GM23338 (cell line): ENCODE measurements at places on chromosomes 4 and X. TPM values are rescaled to one million over a fixed set of nuclear protein-coding genes. Genes with fewer than 3 reads are reported as not detected.

The MFAP3L gene
- 5.5 and 7.9 TPM in 2 replicates for total RNA-seq

The ZAR1 gene
- 0.78 and 1.6 TPM in 2 replicates for total RNA-seq

- H3K36me3 ChIP-seq = no peaks in the 10 kb centered on the region
- no peak for DNase-seq
- H3K27me3 ChIP-seq = no peaks in the 10 kb centered on the region
These were observed 405.3 kb upstream of the EDA2R start for GRCh38 chrX:67044029-67044653.

- H3K27me3 ChIP-seq = no peaks in the 10 kb centered on the region
- no peak for DNase-seq
- H3K36me3 ChIP-seq = no peaks in the 10 kb centered on the region
These were observed 15.4 kb upstream of the PRRG3 start for GRCh38 chrX:151679798-151680402.

- peak within 1 kb of the TSS; percentile 89 for H3K4me3 ChIP-seq
- DNase-seq = peak; percentile 85
- peaks cover 10% of the 10 kb centered on the region for H3K4me1 ChIP-seq
- H3K36me3 ChIP-seq = no peaks in the 10 kb centered on the region; the same call in 1 of the 2 replicates
These were observed at the start of gene ZMYM3 for GRCh38 chrX:71254092-71254963. ZMYM3 (minus strand) TSS chrX:71254140; CDS start chrX:71253255, 885 bp downstream.

DNA sequence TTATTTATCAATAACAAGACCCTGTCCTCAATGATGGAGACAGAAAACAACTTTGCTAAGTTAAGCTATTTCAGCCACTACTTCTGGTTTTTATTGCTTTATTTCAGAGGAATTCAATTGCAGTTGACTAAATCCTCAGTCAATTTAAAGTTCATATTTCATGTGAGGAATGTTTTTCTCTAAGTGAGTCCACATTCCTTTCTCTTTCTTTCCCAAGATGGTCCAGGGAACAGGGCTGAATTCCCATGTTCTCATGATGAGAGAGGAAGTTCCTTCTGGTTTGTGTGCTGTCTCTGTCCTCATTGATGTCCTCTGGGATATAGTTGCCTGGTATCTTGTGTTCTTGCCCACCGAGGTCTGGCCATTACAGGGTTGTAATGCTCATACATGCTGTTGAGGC, 117.2 kb downstream of the SLIT2 start:
- H3K27ac ChIP-seq = no peak overlapping the region
- H3K27me3 ChIP-seq = no peaks in the 10 kb centered on the region
- H3K4me3 ChIP-seq = no peak overlapping the region
- no peaks in the 10 kb centered on the region for H3K36me3 ChIP-seq
- no peak for DNase-seq

DNA sequence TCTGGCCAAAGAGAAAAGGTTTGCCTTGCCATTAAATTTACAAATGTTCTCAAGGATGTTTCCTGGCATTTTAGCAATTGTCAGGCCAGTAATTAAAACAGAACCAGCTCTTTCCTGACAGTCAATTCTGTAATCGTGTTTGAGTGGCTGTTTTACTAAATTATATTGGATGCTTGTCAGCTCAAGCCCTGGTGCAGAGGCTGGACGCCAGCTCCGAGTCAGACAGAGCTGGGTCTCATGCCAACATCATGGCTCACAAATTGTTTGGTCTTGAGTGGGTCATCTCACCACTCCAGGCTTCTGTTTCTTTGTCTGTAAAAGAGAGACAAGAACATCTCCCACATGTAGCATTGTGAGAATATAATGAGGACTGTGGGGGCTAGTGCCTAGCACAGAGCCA, 190.3 kb upstream of the PSAPL1 start:
- H3K36me3 ChIP-seq = no peaks in the 10 kb centered on the region
- H3K27ac ChIP-seq = no peak overlapping the region
- H3K27me3 ChIP-seq = no peaks in the 10 kb centered on the region
- H3K4me3 ChIP-seq = no peak overlapping the region
- DNase-seq = no peak

The XG gene
- 0.28 and 0.97 TPM in 2 replicates for total RNA-seq

The ARSD gene
- 1.7 and 2.1 TPM in 2 replicates for total RNA-seq

DNA sequence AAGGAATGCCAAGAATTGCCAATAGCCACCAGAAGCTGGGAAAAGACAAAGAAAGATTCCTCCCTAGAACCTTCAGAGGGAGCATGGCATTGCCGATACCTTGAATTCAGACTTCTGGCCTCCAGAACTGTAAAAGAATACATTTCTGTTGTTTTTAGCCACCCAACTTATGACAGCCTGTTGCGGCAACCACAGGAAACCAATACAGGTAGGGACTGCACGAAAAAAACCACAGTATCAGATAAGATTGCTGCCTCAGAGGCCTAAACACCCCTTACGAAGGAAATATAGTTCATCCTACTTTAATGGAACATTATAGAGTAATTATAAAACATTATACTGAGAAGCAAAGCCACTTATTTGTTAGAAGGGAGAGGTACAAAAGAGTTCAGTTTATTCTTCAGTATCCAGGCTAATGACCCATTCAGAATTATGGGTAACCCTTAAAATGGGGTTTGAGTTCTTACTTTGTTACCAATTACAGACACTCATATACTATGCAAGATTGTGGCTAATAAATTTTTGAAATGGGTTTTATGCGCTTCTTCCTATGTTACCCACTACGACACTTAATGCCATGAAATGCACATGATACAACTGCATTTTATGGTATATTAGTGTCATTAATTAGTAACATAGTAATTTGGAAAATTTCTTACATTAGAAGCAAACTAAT, 37.4 kb upstream of the SMIM10L2A start:
- no peaks in the 10 kb centered on the region for H3K27me3 ChIP-seq
- no peaks in the 10 kb centered on the region for H3K4me1 ChIP-seq
- H3K4me3 ChIP-seq = no peak overlapping the region

GRCh38 chrX:55488593-55489313, 895 bp downstream of the USP51 start:
- H3K27ac ChIP-seq = peak overlapping the region; percentile 95
- H3K4me1 ChIP-seq = 0 out of 2 replicates have a peak, but pooled peaks cover 6% of the 10 kb centered on the region
- H3K4me3 ChIP-seq = peak overlapping the region; percentile 77
- H3K27me3 ChIP-seq = no peaks in the 10 kb centered on the region
- peak; percentile 65 for DNase-seq

- H3K4me1 ChIP-seq = peaks cover 35% of the 10 kb centered on the region
- H3K27me3 ChIP-seq = no peaks in the 10 kb centered on the region
- no peak for DNase-seq
- H3K27ac ChIP-seq = no peak overlapping the region
These were observed 115.0 kb upstream of the TLL1 start for GRCh38 chr4:165758086-165758485.

The MAGEC1 gene
- not detected in 2 replicates for total RNA-seq

DNA sequence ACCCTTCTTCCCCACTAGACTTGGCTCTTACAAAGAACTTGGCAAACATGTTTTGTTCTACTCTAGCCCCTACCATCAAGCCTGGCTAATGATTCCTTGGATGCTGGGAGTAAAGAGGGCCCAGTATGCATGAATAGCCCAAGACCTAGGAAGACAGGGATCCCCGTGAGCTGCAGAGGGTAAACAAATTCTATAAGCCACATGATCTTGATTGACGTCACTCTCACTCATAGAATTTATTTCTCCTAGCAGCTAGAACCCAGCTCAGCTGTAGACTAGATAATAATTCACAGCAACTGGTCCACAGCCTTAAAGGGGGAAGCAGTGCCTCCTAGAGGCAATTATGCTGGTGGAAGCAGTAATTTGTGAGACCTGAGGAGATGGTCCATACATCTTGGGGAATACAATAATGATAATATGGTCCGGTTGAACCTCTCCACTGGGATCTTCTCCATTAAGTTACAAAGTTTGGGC, 16.1 kb upstream of the USO1 start:
- H3K36me3 ChIP-seq = no peaks in the 10 kb centered on the region
- H3K4me1 ChIP-seq = peaks cover 40% of the 10 kb centered on the region

DNA sequence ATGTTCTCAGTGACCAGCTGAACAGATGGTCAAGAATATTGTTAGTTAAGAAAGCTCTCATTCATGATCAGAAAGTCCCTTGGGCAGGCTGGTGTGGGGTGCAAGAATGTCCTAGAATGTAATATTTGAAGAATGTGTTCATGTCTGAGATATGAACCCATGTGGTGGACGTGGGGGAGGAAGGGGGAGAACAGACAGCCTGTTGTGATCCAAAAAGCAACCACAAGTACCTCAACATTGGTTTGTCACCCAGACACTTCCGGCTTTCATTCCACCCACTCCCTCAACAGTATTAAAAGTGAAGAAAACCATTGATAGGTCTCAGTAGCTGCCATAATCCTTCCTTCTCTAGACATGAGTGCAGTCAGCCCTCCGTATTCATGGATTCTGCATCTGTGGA, 82.2 kb downstream of the MAML3 start:
- no peaks in the 10 kb centered on the region for H3K27me3 ChIP-seq
- no peak for DNase-seq
- no peak overlapping the region for H3K4me3 ChIP-seq
- peaks cover 12% of the 10 kb centered on the region for H3K4me1 ChIP-seq
- no peak overlapping the region for H3K27ac ChIP-seq
- H3K36me3 ChIP-seq = no peaks in the 10 kb centered on the region

GRCh38 chr4:128379860-128380259, 92.2 kb upstream of the PGRMC2 start:
- peak; percentile 61 for DNase-seq
- H3K36me3 ChIP-seq = no peaks in the 10 kb centered on the region
- no peak overlapping the region for H3K27ac ChIP-seq
- H3K4me1 ChIP-seq = peaks cover 6% of the 10 kb centered on the region
- H3K4me3 ChIP-seq = no peak overlapping the region
- no peaks in the 10 kb centered on the region for H3K27me3 ChIP-seq

The HPGD gene
- total RNA-seq = 4.1 and 9.1 TPM in 2 replicates

GRCh38 chrX:38276089-38276488, 51.2 kb downstream of the RPGR start:
- H3K4me1 ChIP-seq = peaks cover 8% of the 10 kb centered on the region; the same call in 1 of the 2 replicates
- no peaks in the 10 kb centered on the region for H3K36me3 ChIP-seq
- H3K4me3 ChIP-seq = no peak overlapping the region
- H3K27me3 ChIP-seq = no peaks in the 10 kb centered on the region
- no peak overlapping the region for H3K27ac ChIP-seq

The HSD17B13 gene
- total RNA-seq = not detected in 2 replicates

DNA sequence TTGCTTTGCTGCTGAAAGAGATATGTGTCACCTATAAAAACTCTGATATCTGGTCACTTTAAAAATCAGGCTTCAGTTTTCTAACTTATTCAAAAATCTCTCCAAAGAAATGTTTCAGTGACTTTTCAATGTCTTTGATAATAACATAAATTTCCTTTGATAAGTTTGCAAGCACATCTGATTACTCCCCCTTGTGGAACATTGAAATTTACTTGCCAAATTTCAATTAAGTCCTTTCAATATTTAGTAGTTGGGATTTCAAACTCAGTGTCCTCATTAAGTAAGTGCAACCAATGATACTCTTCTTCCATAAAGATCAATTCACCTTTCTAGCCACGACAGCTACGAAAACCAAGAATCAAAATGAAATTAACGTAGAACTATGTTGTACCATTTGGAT, 151.3 kb upstream of the FAM47C start:
- no peaks in the 10 kb centered on the region for H3K4me1 ChIP-seq
- no peaks in the 10 kb centered on the region for H3K27me3 ChIP-seq
- DNase-seq = peak; percentile 4
- H3K4me3 ChIP-seq = no peak overlapping the region

GRCh38 chrX:97494756-97495372, 611.2 kb downstream of the RPA4 start:
- no peaks in the 10 kb centered on the region for H3K27me3 ChIP-seq
- H3K4me3 ChIP-seq = no peak overlapping the region
- DNase-seq = peak; percentile 14
- no peaks in the 10 kb centered on the region for H3K4me1 ChIP-seq
- H3K36me3 ChIP-seq = no peaks in the 10 kb centered on the region

The ARHGAP6 gene
- 0.59 and 0.78 TPM in 2 replicates for total RNA-seq

The KLHL13 gene
- total RNA-seq = 10.8 and 10.9 TPM in 2 replicates

The SCD5 gene
- 1.5 and 1.6 TPM in 2 replicates for total RNA-seq

- DNase-seq = no peak
- no peaks in the 10 kb centered on the region; the same call in 1 of the 2 replicates for H3K4me1 ChIP-seq
- no peak overlapping the region for H3K27ac ChIP-seq
- H3K4me3 ChIP-seq = no peak overlapping the region
- H3K27me3 ChIP-seq = no peaks in the 10 kb centered on the region
These were observed 73.9 kb downstream of the INTS12 start for GRCh38 chr4:105634402-105635080.

The ENPP6 gene
- 0.23 TPM in 1 of 2 replicates, not detected in the other for total RNA-seq

The STAP1 gene
- not detected in 2 replicates for total RNA-seq

The TCP11X2 gene
- total RNA-seq = 0.97 and 1.6 TPM in 2 replicates
